NCI-H1092 treated with DMSO at 0.1 percent for 48 hours (cell line): ENCODE measurements at places on chromosomes 4 and X.

DNA sequence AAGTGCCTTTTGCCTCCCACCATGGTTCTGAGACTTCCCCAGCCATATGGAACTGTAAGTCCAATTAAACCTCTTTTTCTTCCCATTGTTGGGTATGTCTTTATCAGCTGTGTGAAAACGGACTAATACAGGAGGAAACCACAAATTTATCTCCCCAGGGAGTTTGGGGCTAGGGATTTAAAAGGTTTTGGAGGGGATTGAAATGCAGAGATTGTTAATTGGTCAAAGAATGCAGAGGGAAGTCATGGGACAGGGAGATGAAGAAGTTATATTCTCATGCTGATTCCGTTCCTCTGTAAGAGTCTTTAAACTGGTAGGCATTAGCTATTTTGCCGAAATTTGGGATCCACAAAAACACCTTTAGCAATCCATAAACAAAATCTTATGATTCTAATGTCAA lies 57.9 kb downstream of the TKTL2 start:
- no peak for DNase-seq

- peak; percentile 77 for DNase-seq
These were observed 19.2 kb upstream of the WFS1 start for GRCh38 chr4:6250235-6250983.

DNA sequence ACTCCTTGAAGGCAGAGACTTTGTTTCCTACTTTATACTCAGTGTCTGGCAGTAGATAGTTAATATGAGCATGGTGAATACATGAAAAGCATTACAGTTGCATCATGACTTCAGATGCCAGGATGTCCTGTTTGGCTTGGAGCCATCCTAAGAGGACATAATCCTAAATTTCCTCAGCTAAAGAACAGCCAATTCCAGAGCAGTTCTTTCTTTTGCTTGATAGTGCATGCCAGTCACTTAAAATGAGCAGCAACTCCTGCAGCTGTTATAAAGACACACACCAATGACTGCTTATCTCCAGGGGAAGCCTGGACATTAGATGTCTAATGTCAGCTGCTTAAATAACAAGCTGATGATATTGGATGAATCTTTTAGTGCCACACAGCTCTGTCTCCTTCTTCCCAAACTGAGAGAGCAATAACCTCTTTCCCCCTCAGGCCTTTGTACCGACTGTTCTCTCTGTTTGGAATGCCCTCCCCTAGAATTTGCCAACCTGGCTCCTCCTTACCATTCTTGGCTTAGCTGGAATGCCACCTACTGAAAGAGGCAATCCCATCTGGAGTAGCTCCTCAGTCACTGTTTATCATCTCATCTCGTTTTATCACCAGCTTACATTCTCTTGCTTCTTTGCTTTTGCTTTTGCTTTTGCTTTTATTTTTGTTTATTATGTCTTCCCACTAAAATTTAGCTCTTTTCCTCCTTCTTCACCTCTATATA lies 100.8 kb upstream of the USP38 start:
- DNase-seq, result no peak

- DNase-seq, result no peak
These were observed 22.0 kb downstream of the C4orf54 start for GRCh38 chr4:99635601-99636000.

DNA sequence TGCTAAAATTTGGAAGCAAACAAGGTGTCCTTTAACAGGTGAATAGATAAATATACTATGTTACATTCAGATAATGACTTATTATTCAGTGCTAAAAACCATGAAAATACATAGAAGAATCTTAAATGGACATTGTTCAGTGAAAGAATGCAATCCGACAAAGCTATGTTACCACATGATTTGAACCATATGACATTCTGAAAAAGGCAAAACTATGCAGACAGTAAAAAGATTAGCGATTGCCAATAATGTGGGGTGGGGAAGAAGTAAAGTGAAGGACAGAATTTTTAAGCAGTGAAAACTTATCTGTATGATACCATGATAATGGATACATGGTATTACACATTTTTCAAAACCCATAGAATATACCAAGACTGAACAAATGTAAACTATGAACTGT lies 926.9 kb downstream of the FAT4 start:
- DNase-seq, result no peak
